ENCODE measurements at places on chromosomes 13 and 19. TPM values are rescaled to one million over a fixed set of nuclear protein-coding genes. Genes with fewer than 3 reads are reported as not detected.

DNA sequence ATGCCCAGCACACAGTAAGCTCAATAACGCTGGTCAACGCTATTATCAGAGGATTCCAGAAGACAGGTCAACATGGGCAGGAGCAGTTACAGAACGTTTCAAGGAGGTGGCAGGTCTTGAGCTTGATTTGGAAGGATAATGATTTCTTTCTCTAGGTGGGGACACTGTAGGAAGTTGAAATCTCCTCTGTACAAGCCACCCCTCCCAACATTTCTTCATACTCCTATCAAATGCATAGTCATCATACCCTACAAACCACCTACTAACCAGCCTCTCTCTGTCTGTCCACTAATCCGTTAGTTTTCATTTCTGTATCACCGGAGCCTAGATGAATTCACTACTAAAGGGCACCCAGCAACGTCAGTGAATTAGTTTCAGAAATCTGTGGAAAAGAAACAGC, 1.3 kb downstream of the ATP7B start:
- DNase-seq, result no peak

DNA sequence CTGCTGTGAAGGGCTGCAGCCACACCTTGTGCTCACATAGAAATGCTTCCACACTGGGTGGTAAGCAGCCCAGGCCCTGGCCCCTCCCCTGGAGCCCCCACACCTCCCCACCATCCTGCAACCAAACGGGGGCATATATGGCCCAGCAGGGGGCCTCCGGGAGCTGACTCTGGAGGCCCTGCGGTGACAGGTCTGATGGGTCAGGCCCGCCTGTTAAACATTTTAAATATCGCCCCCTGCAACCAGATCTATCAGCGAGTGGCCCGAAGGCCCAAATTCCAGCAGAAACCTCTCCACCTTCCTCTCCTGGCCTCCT, 48.0 kb upstream of the KATNAL1 start:
- DNase-seq, result peak; percentile 54

DNA sequence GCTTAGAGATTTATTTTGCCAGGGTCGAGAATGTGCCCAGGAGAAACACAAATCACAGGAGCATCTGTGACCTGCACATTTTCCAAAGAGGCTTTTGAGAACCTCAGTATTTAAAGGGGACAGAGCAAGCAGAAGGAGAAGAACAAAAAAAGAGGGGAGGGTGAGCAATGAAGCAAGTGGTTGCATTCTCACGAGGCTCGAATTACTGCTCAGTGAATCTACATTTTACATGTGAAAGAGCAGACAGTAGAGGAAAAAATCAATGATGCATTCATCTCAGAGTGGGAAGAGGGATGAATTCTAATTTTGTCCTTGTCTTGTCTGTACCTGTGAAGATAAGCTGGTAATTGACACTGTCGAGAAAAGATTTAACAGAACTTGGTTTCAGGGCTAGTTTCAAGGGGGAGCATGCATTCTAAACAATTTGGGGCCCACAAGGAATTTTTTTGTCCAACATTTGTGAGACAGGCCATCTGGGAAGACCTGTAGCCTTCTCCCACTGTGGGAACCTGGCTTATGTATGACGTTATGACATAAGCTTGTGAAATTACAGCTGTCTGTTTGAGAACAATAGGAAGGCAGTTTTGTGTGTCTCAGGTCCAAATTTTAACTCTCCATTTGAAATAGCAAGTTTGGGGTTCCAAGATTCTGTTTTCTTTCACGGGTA, 855.1 kb downstream of the SLITRK5 start:
- no peak for DNase-seq

GRCh38 chr19:2488405-2488941, 12.5 kb downstream of the GADD45B start:
- DNase-seq, result no peak

- no peak for DNase-seq
Measured at GRCh38 chr19:48310227-48310626, 15.1 kb upstream of the EMP3 start.

DNA sequence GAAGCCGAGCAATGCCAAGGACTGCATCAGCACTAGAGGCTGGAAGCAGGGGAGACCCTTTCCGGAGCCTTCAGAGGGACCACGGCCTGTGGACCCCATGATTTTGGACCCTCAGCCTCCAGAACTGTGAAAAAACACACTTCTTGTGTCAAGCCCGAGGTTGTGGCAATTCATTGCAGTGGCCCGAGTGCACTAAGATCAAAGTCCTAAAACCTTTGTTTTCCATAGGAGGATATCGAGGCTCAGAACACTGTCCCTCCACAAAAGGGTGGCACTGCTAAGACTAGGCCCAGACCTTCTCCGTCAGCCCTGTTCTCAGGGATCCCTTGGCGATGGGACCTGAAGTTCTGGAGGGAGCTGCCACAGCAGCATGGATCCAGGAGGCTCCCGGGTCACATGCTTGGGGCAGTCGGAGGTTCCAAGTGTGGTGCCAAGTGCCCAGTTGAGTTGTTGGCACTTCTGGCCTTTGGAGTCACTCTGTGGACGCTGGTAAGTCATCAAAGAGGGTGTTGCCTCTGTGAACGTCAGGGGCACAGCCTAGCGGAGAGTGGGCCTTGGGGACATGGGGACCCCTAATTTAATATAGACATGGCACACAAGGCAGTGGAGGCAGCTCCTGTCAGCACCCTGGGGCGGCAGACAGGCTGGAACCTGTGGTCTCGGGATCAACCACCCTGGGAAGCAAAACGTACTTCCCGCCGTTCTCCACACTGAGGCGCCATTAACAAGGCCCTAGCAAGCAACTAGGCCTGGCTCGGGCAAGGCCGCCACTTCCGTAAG, 199.2 kb downstream of the COL4A1 start:
- no peak for DNase-seq

DNA sequence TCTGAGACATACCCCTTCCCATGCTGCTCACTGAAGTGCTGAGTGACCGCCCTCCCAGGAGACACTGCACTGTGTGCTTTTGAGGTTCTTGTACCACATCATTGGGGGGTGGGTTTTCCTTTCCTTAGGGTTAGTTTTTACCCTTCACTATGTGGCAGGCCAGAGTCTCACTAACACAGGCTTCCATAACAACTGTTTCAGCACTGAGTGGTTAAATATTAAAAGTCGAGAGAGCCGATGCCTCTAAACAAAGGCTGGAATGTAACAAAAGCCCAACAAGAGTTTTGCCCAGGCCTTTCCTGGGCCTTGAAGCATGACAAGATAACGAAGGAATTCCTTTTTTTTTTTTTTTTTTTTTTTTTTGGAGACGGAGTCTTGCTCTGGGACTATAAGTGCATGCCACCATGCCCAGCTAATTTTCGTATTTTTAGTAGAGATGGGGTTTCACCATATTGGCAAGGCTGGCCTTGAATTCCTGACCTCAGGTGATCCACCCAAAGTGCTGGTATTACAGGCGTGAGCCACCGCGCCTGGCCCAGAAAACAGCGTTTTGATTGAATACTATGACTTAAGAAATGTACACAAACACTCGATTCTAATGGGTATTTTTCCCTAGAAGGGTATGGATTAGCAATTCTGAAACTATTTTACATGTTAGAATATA, 46.5 kb downstream of the ZNF823 start:
- DNase-seq, result no peak

GRCh38 chr13:98216135-98216565, 39.1 kb upstream of the RNF113B start:
- DNase-seq, result no peak

GRCh38 chr13:89372193-89372592, 1701.0 kb downstream of the SLITRK5 start:
- no peak for DNase-seq

The PTGER1 gene
- 0.40 TPM for total RNA-seq

The CRTC1 gene
- 5.9 TPM for total RNA-seq

The IZUMO1 gene
- total RNA-seq, result not detected

The FXYD7 gene
- total RNA-seq, result 1.9 TPM

The FFAR3 gene
- not detected for total RNA-seq

Data from activated CD8-positive, alpha-beta memory T cell treated with anti-CD3 and anti-CD28 coated beads, Interleukin-2, amount 10 ng/mL, durations not matched to agents 7 days and 5 days (primary cell).